Fibroblast of the aortic adventitia (primary cell): ENCODE measurements at places on chromosomes 16 and 17. TPM values are rescaled to one million over a fixed set of nuclear protein-coding genes. Genes with fewer than 3 reads are reported as not detected.

The PYY gene
- not detected in 2 replicates for total RNA-seq

DNA sequence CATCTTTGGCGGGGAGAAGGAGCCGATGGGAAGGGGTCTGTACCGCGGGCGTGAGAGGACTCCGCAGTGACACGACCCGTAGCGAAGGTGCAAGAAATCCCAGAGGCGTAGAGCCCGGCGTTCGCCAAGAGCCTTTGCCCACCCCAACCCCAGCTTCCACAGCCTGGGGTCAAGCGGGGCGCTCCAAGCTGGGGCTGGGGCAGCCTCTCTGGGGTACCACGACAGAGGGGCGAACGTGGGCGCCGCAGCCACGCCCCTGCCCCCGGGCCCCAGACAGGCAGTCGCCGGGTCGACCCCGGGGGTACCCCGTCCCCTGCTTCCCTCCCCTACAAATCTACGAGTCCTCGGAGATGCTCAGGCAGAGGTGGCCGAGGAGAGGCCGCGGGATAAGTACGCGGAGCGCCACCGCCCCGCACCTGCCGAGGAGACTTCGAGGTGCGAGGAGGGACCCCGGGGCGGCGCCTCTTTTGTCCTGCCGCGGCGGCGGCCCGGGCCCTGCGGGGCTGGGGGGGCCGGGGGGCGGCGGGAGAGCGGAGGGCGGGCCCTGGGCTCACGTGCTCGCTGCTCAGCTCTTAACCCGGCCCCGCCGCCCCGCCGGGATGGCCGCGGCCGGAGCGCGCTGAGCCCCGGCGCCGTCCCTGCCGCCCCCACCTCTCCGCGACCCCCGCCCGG lies at the start of gene ADAM11:
Gene ADAM11 (plus strand): TSS at position 575 of the 672 bp plus-strand sequence. CDS start 212 bp downstream, outside the sequence.
- no peak for DNase-seq

- DNase-seq: no peak
These were observed 26.3 kb upstream of the CLEC18B start for GRCh38 chr16:74447578-74447977.

The TNFRSF17 gene
- total RNA-seq: not detected in 2 replicates

- no peak for DNase-seq
These were observed 64.7 kb downstream of the CDK12 start for GRCh38 chr17:39525801-39526506.

GRCh38 chr16:50326835-50327465 lies 41.8 kb downstream of the BRD7 start:
- DNase-seq: peak; percentile 47

DNA sequence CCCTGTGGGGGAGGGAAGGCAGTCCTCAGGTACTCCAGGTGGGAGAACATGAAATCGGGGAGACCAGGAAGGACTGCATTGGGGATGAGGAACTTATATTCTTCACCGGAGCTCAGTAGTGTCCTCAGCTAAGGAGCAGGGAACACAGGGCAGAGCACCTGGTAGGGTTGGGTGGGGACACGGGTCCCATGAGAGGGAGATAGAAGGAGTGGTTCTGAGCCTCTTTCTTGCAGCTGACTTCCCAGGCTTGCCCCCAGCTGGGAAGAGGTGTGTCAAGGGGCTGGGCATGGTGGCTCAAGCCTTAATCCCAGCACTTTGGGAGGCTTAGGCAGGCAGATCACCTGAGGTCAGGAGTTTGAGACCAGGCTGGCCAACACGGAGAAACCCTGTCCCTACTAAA lies 2.1 kb downstream of the FHOD1 start:
- DNase-seq: no peak

DNA sequence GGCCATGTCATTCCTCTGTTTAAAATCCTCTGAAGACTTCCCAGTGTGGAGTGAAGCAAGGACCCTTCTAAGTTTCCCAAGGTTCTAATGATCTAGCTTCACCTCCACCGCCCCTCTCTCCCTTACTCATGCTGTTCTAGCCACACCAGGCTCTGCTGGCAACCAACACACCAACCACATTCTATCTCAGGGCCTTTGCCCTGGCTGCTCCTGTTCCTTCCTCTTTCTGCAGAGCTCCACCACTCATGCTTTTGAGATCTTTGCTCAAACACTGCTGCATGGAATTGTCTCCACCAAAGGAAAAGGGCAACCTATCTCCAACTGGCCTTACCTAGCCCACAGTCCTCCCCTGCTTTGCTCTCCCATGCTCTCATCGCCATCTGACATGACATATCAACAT lies 128.7 kb downstream of the XYLT1 start:
- no peak for DNase-seq

The TCAP gene
- total RNA-seq: 0.36 and 0.49 TPM in 2 replicates

GRCh38 chr17:44350733-44351226 lies 5.7 kb downstream of the GRN start:
- DNase-seq: peak; percentile 51

The KRT222 gene
- not detected in 2 replicates for total RNA-seq

DNA sequence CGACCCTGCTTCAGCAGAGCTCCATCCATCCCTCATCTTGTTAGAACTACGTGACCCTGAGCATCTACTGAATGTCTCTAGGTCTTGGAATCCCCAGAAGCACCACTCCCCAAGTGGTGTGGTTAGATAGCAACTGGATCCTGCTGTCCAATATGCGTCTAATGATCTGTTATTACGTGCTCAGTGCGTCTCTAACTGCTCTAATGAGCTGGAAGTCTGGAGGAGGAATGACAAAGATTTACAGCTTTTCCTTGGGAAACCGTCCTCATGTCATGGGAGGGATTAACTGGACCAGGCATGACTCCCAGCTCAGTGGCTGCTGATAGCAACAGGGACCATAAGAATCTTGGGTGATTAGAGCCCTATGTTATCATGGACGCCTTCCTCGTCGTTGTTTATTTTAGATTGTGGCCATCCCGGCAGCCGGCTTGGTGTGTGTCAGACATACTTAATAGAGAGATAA lies 150.9 kb downstream of the HS3ST3B1 start:
- no peak for DNase-seq

The MYH13 gene
- total RNA-seq: not detected in 2 replicates

- DNase-seq: no peak
These were observed 23.7 kb upstream of the SOX9 start for GRCh38 chr17:72097144-72097543.

DNA sequence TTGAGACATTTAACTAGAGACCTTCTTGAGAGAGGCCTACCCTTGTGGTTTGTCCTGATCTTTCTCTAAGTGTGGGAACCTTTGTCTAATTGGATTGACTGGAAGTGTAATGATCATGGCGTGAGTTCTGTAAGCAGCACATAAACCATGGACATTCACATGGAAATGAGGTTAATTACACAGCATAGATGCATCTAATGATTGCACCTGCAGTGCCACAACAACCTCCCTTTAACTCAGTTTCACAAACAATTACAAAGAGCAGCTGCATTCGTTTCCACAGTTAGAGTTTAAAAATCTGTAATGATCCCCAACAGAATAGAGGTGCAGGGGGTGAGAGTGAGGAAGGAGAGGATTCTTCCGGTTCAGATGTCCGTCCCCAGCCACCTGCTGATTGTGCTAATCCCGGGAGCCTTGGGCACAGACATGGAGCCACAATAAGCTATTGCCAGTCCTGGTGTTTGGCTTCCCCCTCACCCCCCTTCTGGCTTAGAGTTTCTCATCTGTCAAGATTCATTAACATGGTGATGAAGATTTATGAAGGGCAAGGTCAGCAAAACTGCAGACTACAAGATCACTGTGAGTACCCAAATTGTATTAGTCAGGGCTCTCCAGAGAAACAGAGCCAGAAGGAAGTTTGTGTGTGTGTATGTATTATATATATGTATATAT lies 659.2 kb upstream of the SOX9 start:
- DNase-seq: no peak

DNA sequence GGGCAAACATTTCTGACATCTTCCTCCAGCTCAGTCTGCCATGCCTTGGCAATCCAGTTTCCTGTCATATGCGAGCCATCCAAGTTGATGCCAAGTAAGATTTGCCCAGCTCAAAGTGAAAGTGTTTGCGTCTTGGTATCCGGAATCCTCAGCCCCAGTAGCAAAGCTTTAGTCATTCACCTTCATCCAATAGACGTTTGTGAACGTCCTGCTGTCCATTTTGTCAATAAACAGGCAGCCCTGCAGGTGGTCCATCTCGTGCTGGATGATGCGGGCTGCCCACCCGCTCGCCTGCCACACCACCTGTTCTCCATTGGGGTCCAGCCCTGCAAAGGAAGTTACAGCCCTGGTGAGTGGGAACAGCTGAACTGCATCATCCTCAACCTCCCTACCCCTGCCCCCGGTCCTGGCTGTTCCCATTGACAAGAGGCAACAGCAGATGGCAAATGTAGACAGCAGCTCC lies 1.5 kb downstream of the PDF start:
- no peak for DNase-seq

GRCh38 chr16:24396350-24397271 lies 140.5 kb downstream of the CACNG3 start:
- no peak for DNase-seq

DNA sequence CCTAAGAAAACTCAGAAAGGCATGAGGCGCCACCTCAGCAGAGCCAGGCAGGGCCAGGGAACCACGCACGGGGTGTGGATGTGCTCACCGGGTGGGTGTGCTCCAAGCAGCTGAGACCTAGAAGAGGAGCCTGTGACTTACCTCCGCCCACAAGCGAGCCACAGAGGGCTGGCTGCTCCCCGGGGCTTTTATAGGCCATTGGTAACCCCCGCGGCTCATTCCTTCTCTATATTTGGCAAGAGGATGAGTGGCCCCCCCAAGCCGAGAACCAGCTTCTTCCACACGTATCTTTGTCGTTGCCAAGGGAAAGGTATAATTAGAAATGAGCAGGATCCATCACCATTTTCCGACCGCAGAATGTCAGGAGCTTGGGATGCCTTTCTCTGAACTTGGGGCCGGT lies at the start of gene MYH3:
Gene MYH3 (minus strand): TSS at position 162 of the 400 bp plus-strand sequence. CDS start 2,245 bp downstream, outside the sequence.
- no peak for DNase-seq

DNA sequence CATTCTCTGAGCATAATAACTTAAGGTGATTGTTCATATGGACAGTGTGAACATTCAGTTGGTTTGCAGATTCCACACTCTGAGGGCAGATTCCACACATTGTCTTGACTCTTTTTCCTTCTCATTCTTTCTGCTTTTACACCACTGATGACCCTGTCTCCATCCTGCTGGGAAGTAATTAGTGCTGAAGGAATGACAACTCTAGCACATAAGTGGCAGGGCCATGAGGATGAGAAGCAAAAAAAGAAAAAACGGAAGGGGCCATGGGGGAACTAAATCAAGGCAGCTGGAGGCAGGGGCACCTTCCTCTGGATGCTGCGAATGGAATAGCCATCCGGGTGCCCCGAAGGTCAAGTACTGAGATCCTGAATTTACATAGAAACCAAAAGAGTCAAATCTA lies 944.0 kb downstream of the KCNJ2 start:
- DNase-seq: no peak

DNA sequence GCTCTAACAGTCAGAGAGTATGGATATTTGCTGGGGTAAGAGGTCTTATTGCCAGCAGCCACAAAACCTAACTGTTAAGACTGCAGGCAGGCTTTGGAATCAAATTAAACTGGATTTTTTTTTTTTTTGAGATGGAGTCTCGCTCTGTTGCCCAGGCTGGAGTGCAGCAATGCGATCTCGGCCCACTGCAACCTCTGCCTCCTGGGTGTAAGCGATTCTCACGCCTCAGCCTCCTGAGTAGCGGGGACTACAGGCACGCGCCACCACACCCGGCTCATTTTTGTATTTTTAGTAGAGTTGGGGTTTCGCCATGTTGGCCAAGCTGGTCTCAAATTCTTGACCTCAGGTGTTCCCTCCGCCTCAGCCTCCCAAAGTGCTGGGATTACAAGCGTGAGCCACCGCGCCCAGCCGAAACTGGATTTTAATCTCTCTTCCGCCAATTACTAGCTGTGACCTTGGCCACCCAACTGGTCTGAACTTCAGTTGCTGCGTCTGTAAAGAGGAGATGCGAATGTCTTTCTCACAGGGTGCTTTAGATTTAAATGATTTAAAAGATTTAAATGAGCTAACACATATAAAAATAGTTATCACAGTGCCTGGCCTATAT lies 842 bp downstream of the MRPL10 start:
- DNase-seq: no peak
